ENCODE measurements at places on chromosomes 5 and 9. TPM values are rescaled to one million over a fixed set of nuclear protein-coding genes. Genes with fewer than 3 reads are reported as not detected.

The SCGB3A2 gene
- total RNA-seq: not detected

The DEPDC1B gene
- 1.3 TPM for total RNA-seq

The ARHGEF39 gene
- 0.18 TPM for total RNA-seq

The MXD3 gene
- 7.9 TPM for total RNA-seq

The KIF4B gene
- total RNA-seq: not detected

The MYMK gene
- not detected for total RNA-seq

The HK3 gene
- 0.65 TPM for total RNA-seq

The GABBR2 gene
- total RNA-seq: 0.32 TPM

The FAM169A gene
- total RNA-seq: not detected

The WDR31 gene
- total RNA-seq: 0.49 TPM

The SLC25A2 gene
- not detected for total RNA-seq

The JAK2 gene
- total RNA-seq: 10.9 TPM

The UAP1L1 gene
- 10.7 TPM for total RNA-seq

The SPINK13 gene
- total RNA-seq: not detected

The GPR151 gene
- total RNA-seq: not detected

The ENTPD2 gene
- not detected for total RNA-seq

The CTXN3 gene
- total RNA-seq: not detected

The MUSK gene
- 0.49 TPM for total RNA-seq

All from cardiac atrium fibroblast (primary cell).